RCC 7860 (cell line): ENCODE measurements at places on chromosomes 7 and 10.

DNA sequence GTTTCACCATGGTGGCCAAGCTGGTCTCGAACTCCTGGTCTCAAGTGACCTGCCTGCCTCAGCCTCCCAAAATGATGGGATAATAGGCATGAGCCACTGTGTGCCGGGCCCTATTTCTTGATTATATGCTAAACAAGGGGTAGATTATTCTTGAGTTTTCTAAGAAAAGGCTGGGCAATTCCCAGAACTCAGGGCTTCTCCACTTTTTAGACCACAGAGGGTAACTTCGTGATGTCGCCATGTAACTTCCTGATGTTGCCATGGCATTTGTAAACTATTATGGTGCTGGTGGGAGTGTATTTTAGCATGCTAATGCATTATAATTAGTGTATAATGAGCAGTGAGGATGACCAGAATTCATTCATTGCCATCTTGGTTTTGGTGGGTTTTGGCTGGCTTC lies 35.8 kb downstream of the OTUD1 start:
- no peak for DNase-seq

DNA sequence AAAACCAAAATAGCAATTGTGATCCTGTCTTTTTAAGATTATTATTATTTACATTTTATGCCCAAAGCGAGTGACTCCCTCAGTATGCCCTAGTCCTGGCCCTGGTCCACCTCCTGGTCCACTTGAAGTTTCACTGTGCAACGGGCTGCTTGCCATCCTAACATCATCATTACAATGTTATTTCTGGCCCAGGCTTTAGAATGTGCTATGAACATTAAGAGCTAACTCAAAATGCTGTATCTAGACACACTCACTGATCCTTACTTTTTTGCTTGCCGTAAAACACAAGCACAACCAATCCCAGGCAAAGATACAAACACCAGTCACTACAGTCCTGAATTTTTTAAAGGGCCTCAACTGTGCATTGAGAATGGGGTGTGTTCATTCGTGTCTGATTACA lies 38.4 kb downstream of the RHOBTB1 start:
- DNase-seq = no peak

DNA sequence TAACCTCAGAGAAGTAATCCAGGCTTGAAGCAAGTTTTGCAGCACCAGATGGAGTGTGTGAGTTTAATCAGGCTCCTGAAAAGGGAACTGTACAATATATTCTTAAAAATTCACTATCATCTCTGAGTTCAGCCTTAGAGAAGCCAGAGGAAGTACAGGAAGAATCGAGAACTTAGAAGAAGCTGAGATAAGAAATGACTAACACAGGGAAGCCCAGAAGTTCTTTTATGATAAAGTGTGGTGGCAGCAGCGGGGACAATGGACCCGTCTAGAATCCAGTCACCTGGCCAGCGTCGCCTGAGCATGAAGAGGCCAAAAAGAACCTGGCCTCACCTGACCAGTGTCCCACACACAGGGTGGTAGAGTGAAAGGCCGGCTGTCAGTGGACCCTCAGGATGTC lies 161.0 kb downstream of the USP6NL start:
- no peak for DNase-seq

GRCh38 chr7:98985406-98985805 lies 107.1 kb downstream of the TRRAP start:
- no peak for DNase-seq
